H4 (cell line): ENCODE measurements at places on chromosomes 4 and X. TPM values are rescaled to one million over a fixed set of nuclear protein-coding genes. Genes with fewer than 3 reads are reported as not detected.

Gene MSX1
- 10.0 and 13.0 TPM in 2 replicates for total RNA-seq

- no peak for DNase-seq
Observed at GRCh38 chr4:100540131-100540530, 22.3 kb upstream of the EMCN start.

DNA sequence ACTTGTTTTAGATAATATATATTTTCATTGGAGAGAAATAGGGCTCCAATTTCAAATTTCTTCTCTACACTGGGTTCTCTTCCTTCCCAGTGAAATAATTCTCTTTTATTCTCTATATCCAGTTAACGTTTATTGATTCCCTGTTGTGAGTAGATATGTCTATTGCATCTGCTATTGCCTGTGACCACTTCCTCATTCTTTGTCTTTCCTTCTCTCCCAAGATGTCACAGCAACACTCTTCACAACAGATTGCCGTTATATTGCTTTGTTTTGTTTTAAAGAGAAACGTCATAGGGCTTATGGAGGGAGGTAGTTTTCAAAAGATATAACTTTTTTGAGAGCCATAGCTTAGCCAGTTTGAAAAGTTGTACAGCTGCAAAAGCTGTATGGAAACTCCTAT lies 343.8 kb downstream of the ARHGAP24 start:
- DNase-seq = no peak

DNA sequence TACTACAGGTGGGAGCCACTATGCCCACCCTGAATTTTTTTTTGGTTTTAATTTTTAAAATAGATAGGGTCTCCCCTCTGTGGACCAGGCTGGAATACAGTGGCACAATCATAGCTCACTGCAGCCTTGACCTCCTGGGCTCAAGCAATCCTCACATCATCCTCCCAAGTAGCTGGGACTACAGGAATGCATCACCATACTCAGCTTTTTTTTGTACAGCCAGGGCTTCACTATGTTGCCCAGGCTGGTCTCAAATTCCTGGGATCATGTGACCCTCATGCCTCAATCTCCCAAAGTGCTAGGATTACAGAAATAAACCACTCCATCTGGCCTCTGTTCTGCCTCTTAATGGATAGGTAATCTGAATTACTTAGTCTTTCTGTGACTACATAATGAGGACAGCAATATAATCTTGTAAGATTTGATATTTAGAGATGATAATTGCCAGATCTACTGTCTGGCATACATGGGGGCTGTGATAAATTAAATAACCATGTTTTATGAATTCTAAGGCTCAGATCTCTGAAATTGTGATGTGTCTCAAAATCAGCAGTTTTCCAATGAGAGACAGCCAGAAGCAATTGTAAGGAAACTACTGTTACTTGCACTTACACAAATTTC lies 26.7 kb downstream of the PDS5A start:
- DNase-seq = no peak

- DNase-seq = no peak
Observed at GRCh38 chrX:50805276-50805675, 8.7 kb downstream of the SHROOM4 start.

DNA sequence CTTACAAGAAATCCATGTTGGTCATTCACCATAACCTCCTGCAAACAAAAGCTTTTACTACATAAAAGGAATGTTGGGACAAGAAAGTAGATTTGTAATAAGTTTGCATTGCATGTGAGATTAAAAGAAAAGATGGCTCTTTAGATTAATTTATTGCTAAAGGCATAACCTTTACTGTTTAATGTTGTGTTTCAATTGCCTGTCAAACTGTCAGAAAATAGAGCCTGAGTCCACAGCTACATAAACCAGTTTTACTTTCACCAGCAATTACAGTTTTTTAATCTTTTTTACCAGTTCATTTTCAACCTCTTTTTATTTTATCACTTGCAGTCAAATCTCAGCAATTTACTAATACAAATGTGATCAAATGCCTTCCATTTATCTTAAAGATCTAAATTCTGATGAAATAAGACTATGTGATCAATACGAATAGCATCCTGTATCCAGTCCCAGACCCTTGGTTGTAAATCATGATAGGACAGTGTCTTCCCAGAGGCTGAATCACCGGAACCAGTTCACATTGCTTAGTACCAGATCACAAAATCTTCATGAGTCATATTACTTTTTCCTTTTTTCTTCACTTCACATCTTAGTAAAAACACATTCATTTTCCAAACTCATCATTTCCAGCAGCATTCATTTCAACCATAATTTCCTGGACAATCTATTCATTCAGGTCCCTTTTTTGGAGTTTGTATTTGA lies 95.4 kb upstream of the FRG1 start:
- DNase-seq = no peak

DNA sequence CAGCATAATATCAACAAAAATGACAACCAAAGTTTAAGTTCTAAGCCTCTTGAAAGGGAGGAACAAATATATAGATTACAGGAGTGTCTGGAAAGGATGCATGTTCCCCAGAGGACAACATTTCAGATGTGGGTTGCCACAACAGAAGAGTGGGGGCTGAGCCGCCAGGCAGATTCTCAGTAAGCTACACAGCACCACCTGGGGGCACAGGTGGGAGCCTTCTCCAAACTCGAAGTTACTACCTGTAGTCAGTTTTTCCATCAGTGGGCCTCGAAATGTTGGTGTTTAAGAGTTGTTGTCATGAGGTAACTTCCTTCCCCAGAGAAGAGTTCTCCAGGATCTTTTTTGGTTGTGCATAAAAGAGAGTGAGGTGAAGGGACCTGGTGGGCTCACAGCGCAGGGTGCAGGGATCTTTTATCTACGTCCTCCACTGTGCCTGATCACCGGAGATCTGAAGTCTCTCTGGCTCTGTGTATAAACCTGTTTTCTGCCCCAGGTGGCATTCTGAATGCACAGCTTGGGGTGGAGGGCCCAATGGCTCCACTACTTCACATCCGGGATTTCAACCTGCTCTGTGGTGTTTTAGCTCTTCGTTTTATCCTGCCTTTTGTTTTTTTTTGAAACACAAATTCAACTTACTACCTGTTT lies 58.4 kb upstream of the STS start:
- DNase-seq = no peak
